ENCODE measurements at places on chromosomes 11 and 22.

DNA sequence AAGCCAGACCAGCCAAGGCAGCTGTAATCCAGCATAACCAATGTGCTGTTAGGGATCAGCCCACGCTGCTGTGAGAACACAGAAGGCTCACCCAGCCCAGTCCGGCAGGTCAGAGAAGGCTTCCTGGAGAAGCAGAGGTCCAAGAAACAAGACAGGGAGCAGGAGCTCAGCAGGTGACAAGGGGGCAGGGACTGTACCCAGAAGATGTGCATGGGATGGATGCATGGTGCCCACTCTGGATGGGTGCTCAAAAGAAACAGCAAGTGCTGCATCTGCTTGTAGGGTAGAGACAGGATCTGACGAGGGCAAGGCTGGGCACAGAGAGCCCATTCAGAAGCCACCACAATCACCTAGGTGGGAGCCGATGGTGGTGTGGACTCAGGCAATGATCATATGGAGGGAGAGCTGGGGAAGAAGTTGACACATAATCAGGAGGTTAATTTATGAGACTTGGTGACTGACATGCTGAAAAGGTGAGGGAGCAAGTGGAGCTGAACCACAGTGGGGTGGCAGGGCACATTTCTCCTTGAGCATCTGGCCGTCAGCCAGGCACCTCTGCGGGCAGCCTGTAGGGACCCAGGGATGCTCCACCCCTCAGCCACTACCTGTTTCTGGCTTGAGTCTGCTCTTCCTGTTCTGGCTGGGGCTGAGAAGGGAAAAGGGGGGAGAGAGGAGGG is 102.3 kb upstream of the DRD2 start:
- no peak for DNase-seq

GRCh38 chr22:40216041-40216756 is 38.5 kb downstream of the TNRC6B start:
- DNase-seq: no peak

DNA sequence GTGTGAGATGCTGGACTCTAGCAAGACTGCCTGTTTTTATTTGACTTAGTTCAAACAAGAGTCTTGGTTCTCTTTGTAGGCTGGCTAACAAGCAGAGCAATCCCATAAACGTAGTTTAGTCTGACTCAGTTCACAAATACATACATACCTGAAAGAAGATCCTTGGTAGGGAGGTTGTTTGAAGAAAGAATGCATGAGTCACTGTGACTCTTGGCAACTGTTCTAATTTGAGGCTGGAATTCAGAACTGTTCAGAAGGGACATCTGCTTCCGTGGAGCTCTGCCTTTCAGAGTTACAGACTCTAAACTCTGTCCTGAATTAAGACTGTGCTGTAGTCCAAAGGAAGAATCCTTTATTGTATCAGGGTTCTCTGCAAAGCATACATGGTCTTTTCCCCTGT is 32.2 kb downstream of the C2CD3 start:
- DNase-seq: no peak

GRCh38 chr11:44568658-44569473 is 3.4 kb downstream of the CD82 start:
- peak; percentile 80 for DNase-seq

DNA sequence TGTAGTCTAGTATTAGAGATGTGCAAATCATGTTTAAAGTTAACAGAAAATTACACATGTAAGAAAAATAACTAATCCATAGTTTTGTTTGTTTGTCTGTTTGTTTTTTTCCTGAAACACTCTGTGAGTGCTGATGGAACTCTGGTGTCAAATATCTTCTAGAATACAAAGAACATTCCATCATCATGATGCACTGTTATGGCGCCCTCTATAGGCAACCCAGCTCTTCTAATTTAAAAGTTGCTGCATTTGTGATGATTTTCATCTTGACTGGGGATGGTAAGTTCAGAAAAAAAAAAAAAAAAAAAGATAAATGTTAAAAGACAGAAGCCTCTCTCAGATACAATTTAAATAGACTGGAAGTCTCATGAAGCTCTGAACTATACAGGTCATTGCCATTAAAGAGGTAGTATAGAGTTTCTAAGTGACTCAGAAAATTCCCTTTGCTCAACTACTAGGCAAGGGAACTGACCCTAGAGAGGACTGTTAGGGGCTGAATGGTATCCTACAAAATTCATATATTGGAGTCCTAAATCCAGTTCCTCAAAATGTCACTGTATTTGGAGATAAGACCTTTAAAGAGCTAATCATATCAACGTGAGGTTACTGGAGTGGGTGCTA is 597.2 kb upstream of the ANO3 start:
- no peak for DNase-seq

- no peak for DNase-seq
Observed at GRCh38 chr22:39535357-39535725, 2.8 kb upstream of the RPS19BP1 start.

GRCh38 chr11:6932145-6932544 is 5.9 kb downstream of the ZNF215 start:
- DNase-seq: no peak

- DNase-seq: no peak
Observed at GRCh38 chr11:109851780-109852390, 241.3 kb upstream of the ZC3H12C start.

DNA sequence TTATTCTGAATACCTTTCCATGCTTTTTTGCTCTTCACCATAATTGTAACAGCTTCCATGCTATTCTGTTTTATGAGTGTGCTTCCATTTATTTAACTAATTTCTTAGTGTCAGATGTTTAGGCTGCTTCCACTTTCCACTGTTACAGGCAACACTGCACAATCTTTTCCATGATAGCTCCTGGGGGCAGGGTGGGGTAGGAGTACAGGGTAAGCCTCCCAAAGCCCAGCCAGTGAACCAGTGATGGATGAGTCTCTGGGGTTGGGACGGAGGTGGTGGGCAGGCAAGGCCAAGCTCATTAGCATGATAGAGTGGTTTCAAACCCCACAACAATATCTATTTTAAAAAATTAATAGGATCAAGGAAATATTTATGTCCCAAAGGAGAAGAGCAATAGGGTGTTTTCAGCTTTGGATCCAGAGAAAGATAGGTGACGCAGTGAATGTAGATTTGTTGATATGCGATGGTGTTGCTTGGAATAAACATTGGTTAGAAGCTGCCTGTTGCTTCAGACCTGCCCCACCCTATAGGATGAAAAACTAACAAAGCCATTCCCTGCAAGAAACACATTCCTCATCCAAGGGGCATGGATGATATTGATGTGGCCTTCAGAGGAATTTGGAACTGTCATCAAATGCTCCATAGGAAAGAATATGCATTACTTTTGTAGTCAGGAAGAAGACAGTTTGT is 17.1 kb upstream of the ELF5 start:
- no peak for DNase-seq

- DNase-seq: no peak
Observed at GRCh38 chr11:11580841-11581411, 40.9 kb downstream of the GALNT18 start.

DNA sequence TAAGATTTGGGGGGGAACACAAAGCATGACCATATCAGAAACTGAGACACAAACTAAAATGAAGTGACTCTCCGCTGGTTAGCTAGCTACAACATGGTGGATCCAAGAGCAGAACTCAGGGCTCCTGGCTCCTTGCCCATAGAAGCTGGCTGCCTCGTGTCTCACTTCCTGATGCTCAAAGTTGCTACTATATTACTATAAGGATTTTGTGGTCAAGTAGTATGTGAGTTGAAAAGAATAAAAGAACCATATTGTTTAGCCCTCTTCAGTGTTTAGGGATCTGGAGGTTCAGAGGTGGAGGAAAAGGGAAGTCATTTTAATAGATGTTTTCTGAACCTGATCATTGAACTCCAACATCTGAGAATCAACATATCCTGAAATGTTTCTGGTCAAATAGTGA is 16.9 kb upstream of the SIK2 start:
- no peak for DNase-seq

DNA sequence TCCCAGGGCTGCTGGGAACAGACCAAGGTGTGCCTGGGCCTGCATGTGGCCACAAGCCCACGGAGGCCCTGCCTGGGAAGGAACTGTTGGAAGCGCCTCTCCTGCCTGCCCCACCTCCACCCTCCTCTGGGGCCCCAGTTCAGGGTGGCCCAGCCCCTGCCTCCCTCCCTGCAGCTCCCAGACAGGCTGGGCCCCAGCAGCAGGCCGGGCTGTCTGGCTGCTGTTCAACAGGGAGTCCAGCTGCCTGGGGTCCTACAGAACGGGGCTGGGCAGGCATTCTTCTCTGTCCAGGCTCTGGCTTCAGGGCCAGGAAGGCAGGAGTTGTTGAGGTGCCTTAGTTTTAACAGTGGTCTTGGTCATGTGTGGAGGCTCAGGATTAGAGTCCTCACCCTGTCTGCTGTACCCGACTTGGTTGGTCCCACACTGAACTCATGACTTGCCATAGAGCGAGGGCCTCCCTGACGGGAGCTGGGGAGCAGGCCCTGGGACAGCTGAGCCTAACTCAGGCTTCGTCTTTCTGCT is 11.8 kb downstream of the PRDM11 start:
- no peak for DNase-seq

GRCh38 chr11:100928426-100928825 is 201.2 kb downstream of the PGR start:
- no peak for DNase-seq

DNA sequence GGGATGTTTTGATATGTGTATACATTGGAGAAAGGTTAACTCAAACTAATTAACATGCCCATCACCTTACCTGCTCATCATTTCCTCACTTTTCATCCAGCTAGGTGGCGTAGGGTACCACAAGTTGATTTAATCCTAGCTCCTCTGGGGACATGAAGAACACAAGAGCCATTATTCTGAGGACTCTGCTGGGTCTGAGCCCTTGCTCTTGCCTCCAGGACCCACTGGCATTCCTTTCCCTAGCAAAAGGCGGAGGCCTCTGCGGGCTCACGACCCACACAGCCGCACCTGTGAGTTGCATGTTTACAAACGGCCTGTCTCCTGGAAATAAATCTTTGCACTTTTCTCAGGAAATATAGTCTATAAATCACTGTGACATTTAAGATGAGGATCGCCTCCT is 871.9 kb downstream of the TBC1D22A start:
- no peak for DNase-seq

DNA sequence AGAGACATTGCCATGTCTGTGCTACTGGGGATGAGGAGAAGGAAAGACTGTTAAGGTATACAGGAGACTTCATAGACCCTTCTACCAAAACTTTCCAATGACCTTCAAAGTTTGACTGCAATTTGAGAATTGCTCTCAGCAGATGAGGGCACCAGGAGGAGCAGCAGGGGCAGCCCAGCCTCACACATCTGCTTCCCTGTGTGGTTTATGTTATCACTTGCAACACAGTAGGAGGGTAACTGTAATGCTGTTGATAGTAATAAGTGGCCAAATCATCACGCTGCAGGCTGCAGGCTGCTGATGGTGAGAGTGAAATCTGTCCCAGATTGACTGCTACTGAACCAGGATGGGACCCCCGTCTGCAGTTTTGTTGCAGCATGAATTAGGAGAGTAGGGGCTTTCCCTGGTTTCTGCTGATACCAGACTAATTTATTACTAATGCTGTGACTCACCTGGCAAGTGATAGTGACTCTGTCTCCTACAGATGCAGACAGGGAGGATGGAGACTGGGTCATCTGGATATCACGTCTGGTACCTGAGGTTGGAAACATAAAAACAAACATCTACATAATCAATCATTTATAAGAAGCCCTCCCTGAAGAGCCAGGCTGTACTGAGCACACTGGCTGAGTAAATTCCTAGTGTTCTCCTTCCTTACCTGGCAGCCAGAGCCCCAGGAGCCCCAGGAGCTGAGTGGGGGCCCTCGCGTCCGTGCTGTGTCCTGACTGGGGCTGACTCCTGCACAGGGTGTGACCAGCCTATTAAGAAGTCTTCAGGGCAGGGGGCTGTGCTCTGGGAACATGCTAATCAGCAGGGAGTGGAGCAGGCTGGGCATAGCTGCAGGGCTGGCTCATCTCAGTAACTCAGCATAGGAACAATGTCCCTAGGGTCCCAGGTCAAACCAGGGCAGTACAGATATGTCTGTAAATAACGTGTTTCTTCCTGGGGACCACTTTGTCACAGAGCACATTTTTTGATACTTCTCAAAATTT is 74.4 kb downstream of the GAB4 start:
- DNase-seq: no peak

- no peak for DNase-seq
Observed at GRCh38 chr11:111209543-111210355, 35.8 kb upstream of the POU2AF2 start.

DNA sequence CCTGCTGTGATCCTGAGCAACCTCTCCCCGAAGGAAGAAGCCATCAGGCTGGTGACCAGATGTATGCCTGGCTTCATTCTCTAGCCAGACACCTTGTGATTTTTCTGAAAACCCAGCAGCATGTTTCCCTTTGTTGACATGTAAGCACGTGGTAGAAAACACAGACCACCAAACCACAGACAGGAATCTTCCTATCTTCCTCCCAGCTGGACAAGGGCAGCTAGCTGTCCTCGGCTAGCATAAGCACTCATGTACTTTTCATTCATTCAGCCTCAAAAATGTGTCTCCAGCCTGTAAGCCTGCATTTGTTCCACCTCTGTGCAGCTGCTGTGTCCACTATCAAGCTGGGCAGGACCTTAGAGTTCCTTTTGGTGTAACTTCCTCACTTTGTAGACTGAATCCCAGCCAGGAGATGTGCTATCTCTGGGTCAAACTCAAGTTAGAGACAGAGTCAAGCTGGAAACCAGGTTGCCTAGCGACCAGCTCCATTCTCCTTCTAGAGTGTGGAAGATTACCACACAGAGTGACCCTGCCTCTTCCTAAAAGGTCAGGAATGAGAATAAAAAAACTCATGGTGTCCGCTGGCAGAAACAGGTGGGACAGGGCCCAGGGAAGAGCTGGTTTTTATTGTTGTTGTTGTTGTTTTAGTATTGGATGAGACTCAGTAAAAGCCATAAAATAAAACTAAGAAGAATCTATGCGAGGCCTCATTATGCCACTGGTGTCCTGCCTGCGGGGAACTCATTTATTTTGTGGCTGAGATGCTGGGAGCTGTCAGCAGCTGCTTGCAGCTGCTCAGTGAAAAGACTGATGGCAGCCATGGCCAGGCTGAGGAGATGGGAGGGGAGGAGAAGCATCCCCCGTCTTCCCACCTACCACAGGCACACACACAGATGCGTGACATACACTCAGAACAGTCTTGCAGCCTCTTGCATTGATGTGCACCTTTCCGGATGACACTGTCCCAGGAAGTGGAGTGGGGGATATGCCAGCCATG is 7.4 kb upstream of the CLMP start:
- DNase-seq: no peak

GRCh38 chr11:102462610-102463009 is 10.0 kb upstream of the TMEM123 start:
- DNase-seq: no peak

- peak; percentile 30 for DNase-seq
Observed at GRCh38 chr22:37517826-37518450, 1.3 kb downstream of the CARD10 start.

DNA sequence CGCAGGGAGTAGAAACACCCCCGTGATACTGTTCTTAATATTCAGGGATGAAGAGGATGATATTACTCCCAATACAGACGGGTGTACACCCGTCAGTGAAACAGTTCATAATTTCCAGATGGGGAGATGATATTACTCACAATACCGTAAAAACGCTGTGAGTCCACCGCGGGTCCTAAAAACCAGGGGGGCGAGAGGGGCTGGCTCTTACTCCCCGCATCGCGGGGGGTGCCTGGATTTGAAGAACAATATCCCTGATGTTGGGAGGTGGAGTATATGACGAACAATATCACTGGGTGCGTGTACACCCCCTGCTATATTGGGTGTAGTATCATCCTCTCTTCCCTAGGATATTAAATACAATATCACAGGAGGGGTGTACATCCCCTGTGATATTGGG is 20.5 kb upstream of the APOL5 start:
- no peak for DNase-seq

Data from right lobe of liver (tissue), 6 donors.